Ascending aorta (tissue), 2 donors: ENCODE measurements at places on chromosomes 2 and 18.

DNA sequence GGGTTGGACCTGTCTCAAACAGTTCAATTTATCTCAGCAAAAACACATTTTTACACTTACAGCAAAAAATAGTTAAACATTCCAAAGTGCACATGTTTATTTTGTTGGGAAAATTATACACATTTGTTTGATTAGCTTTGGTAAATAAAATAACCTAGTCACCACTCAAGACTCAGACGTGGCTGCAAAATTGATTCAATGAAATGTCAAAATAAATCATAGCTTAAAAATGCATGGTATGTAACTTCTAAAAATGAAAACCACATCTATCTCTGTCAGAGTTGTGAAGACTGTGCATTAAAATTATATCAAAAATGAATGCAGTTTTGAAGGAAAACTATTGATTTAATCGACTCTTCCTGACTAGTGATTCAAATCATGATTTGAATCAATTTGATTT lies 56.7 kb downstream of the GALNT14 start:
- no peaks in the 10 kb centered on the region for H3K4me1 ChIP-seq
- no peak for DNase-seq
- no peak overlapping the region for H3K27ac ChIP-seq

DNA sequence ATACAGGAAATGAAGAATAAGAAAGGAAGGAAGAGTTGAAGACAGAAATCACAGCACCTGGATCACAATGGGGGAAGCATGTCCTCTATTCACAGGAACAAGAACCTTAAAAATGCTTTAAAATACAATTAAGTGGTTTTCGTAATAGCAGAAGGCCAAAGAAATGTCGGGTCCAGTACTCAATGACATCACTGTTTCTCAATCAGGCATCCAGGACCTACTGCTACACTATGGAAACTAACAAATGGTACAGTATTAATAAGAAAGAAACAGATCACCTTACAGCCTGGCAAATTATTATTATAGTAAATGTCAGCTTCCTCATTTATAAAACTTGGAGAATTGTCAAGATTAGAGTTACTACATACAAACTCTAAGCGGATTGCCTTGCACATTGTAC lies 15.8 kb downstream of the HNRNPLL start:
- no peaks in the 10 kb centered on the region for H3K36me3 ChIP-seq
- no peak overlapping the region for H3K4me3 ChIP-seq
- H3K4me1 ChIP-seq: no peaks in the 10 kb centered on the region
- H3K27me3 ChIP-seq: no peaks in the 10 kb centered on the region
- H3K27ac ChIP-seq: no peak overlapping the region

DNA sequence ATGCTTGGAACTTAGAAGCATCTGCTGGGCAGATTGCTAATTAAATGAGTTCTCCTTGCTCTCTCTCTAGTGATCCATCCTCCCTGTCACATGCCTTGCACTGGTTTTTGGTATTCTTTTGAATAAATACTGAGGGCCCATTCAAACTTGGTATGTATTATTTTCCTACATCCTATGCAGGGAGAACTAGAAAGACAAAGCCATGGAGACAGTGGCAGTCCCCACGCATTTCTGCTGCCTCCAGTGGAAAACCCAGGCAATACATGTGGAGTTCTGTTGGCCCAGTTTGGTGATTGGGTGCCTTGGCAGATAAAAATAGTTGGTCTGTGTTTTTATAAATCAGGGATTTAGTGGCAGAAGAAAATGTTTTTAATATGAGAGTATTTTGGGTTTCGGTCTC lies 68.7 kb downstream of the DIS3L2 start:
- H3K4me3 ChIP-seq: no peak overlapping the region
- no peak overlapping the region for H3K27ac ChIP-seq
- H3K4me1 ChIP-seq: no peaks in the 10 kb centered on the region
- H3K36me3 ChIP-seq: no peaks in the 10 kb centered on the region
- H3K27me3 ChIP-seq: no peaks in the 10 kb centered on the region
- DNase-seq: no peak

DNA sequence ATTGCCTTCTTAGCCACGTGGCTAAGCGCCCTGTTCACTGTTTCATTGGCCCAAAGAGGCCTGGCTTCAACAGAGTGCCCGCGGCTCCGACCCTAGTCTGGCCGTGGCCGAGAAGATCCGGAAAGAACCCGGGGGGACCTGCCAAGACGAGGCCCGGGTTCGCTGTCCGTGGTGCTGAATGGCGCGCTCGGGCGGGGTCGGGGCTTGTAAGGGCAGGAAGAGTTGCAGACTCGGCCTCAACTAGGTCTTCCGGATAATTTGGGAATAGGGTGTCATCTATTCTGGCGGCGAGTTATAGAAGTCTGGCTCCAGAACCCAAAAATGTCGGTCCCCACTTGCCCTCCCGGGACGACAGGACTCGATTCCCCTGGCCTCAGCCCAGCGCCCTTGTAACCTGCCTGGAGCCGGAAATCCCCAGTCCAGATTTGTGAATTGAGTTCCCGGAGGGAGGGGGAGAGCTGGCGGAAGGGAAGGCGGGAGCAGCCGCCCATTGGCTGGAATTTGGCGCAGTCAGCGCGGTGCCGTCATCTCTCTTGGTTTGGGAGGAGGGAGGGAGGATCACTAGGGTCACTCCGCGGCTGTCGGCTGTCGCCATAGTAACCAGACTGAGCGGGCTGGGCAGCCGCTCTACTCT lies 3.5 kb downstream of the CDK5R2 start:
- H3K27me3 ChIP-seq: peaks cover 34% of the 10 kb centered on the region
- H3K4me1 ChIP-seq: peaks cover 5% of the 10 kb centered on the region
- DNase-seq: no peak
- no peak overlapping the region for H3K27ac ChIP-seq
- H3K4me3 ChIP-seq: no peak overlapping the region

DNA sequence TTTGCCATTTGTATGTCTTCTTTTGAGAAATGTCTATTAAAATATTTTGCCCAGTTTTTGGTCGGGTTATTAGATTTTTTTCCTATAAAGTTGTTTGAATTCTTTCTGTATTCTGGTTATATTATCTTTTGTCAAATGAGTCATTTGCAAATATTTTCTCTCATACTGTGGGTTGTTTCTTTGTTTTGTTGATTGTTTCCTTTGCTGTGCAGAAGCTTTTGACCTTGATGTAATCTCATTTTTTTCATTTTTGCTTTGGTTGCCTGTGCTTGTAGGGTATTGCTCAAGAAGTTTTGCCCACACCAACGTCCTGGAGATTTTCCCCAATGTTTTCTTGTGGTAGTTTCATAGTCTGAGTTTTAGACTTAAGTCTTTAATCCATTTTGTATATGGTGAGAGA lies 245.7 kb downstream of the ADCYAP1 start:
- H3K36me3 ChIP-seq: no peaks in the 10 kb centered on the region
- DNase-seq: no peak
- H3K27me3 ChIP-seq: no peaks in the 10 kb centered on the region
- no peak overlapping the region for H3K4me3 ChIP-seq

DNA sequence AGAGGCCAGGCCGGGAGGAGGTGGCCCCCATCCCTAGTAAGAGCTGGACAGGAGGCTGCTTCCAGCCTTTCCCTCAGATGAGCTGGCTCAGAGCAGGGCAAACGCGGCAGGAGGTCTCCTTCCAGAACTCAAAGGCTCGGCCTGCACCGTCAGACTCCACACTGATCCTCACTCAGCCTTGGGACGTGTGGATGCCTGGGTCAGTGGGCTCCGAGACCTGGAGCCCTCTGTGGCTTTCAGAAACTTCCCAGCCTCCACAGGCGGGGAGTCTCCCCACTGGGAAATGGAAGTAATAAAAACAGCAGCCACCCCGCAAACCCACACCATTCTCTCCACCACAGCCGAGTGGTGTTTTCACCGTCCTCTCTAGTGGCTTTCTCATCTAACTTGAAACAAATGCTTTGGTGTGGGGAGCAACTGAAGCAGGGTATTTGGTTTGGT lies 54.3 kb downstream of the INPP5D start:
- no peaks in the 10 kb centered on the region for H3K36me3 ChIP-seq
- peak; percentile 34 for DNase-seq
- H3K4me3 ChIP-seq: no peak overlapping the region

DNA sequence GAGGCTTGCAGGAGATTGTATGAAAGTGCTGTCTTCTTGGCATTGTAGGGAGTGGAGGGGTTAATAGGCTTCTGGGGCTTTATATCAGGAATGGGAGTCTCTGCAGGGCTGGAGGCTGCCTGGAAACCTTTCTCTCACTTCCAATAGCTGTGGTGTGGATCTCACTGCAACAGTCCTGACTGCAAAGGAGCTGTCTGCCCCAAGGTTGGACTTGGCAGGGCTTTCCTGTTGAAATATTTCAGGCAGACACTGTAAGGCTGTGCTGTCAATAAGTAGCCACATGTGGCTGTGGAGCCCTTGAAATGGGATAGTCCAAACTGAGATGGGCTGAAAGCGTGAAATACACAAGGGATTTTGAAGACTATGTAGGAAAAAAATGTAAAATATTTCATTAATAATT lies 399.1 kb upstream of the SPRED2 start:
- no peaks in the 10 kb centered on the region for H3K36me3 ChIP-seq
- H3K27me3 ChIP-seq: no peaks in the 10 kb centered on the region
- H3K27ac ChIP-seq: no peak overlapping the region
- H3K4me1 ChIP-seq: no peaks in the 10 kb centered on the region
- DNase-seq: no peak
- no peak overlapping the region for H3K4me3 ChIP-seq

- no peak overlapping the region for H3K27ac ChIP-seq
- H3K27me3 ChIP-seq: no peaks in the 10 kb centered on the region
- no peak overlapping the region for H3K4me3 ChIP-seq
- H3K36me3 ChIP-seq: no peaks in the 10 kb centered on the region
- no peak for DNase-seq
Observed at GRCh38 chr2:225996462-225996828, 596.9 kb downstream of the NYAP2 start.

- no peaks in the 10 kb centered on the region for H3K27me3 ChIP-seq
- no peak for DNase-seq
- no peak overlapping the region for H3K4me3 ChIP-seq
- peak overlapping the region; percentile 31 for H3K27ac ChIP-seq
- H3K36me3 ChIP-seq: no peaks in the 10 kb centered on the region
- H3K4me1 ChIP-seq: peaks cover under 1% of the 10 kb centered on the region
Observed at GRCh38 chr2:152537081-152537651, 180.1 kb downstream of the PRPF40A start.

- H3K27me3 ChIP-seq: no peaks in the 10 kb centered on the region
- no peak for DNase-seq
- H3K36me3 ChIP-seq: no peaks in the 10 kb centered on the region
- H3K4me1 ChIP-seq: no peaks in the 10 kb centered on the region
- H3K4me3 ChIP-seq: no peak overlapping the region
- no peak overlapping the region for H3K27ac ChIP-seq
Observed at GRCh38 chr18:23067236-23067635, 68.0 kb upstream of the CABLES1 start.

DNA sequence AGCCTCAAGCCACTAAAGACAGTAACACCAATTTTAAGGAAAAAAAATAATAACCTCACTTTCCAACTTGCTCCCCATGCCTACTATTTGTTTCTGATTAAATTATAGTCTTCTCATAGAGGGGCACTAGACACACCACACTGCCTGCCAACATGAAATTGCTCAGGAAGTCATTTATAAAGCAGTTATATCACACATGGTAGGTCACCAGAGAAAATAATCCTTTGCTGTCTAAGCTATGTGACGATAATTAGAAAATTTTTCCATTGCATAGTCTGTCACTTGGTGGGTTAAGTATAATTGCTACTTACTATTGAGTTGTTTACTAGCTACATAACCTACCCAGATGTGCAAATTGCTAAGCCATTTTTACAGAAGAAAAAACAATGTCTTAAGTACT lies 85.2 kb downstream of the INO80D start:
- no peak for DNase-seq
- H3K4me3 ChIP-seq: no peak overlapping the region
- H3K27me3 ChIP-seq: no peaks in the 10 kb centered on the region
- H3K27ac ChIP-seq: no peak overlapping the region

DNA sequence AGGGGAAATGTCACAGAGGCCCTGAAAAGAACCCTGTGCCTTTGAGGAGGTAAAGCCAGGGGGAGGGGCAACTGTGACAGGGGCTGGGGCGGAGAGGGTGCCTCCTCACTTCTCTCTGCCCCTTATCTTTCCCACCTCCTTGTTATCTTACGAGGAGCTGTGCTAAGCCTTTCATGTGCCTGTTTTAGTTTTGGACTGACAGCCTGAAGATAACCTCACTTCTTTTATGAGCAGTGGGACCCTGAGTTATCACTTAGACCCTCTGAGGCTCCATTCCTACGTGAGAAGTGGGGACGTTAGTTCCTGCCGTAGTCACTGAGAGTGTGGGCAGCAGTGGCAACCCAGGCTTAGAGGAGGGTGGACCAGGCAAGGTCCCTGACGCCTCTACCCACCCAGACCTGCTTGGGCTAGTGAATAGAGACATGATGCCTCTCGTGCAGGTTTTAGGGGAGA lies 39.5 kb upstream of the LBH start:
- H3K36me3 ChIP-seq: no peaks in the 10 kb centered on the region
- no peak overlapping the region for H3K27ac ChIP-seq
- no peak overlapping the region for H3K4me3 ChIP-seq

- H3K27me3 ChIP-seq: no peaks in the 10 kb centered on the region
- no peak overlapping the region for H3K4me3 ChIP-seq
- H3K36me3 ChIP-seq: no peaks in the 10 kb centered on the region
- peak overlapping the region; percentile 78 for H3K27ac ChIP-seq
- no peak for DNase-seq
Observed at GRCh38 chr2:240374085-240374907, 61.2 kb upstream of the GPC1 start.

DNA sequence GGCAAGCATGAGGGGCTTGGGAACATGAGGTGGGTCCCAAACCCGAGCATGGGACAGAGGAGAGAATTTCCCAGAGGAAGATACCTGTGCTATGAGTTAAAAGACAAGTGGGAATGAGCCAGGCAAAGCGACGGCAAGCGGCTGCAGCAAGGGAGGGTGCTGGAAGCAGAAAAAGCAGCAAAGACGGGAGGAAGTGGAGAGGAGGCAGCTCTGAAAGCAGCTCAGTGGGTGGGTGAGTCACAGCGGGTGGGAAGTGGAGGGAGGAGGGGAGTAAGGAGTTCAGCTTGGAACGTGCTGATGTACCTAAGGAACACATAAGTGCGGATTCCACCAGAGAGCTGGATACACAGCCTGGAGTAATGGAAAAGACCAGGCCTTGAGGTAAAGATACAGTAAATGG lies 41.4 kb downstream of the THUMPD2 start:
- no peaks in the 10 kb centered on the region for H3K27me3 ChIP-seq
- H3K27ac ChIP-seq: peak overlapping the region; percentile 75
- no peak overlapping the region for H3K4me3 ChIP-seq
- H3K36me3 ChIP-seq: peaks cover 11% of the 10 kb centered on the region
- DNase-seq: peak; percentile 88
